ENCODE measurements at places on chromosomes 7 and 10. TPM values are rescaled to one million over a fixed set of nuclear protein-coding genes. Genes with fewer than 3 reads are reported as not detected.

Gene SFTPA1
- total RNA-seq: not detected

Gene PTF1A
- not detected for total RNA-seq

Gene MOGAT3
- not detected for total RNA-seq

Gene A1CF
- total RNA-seq: not detected

Gene PTPN20
- 0.38 TPM for total RNA-seq

Gene TMEM196
- total RNA-seq: not detected

Gene IDI1
- total RNA-seq: 96.5 TPM

Gene PDE6C
- not detected for total RNA-seq

Gene ZNF282
- 66.1 TPM for total RNA-seq

Gene IGFBP3
- 13.2 TPM for total RNA-seq

Gene GIMAP2
- 120 TPM for total RNA-seq

- peaks cover 5% of the 10 kb centered on the region for H3K27me3 ChIP-seq
- DNase-seq: no peak
- no peaks in the 10 kb centered on the region for H3K36me3 ChIP-seq
- no peaks in the 10 kb centered on the region for H3K4me1 ChIP-seq
- no peak overlapping the region for H3K4me3 ChIP-seq
These were observed 36.7 kb downstream of the LSM5 start for GRCh38 chr7:32453341-32454011.

DNA sequence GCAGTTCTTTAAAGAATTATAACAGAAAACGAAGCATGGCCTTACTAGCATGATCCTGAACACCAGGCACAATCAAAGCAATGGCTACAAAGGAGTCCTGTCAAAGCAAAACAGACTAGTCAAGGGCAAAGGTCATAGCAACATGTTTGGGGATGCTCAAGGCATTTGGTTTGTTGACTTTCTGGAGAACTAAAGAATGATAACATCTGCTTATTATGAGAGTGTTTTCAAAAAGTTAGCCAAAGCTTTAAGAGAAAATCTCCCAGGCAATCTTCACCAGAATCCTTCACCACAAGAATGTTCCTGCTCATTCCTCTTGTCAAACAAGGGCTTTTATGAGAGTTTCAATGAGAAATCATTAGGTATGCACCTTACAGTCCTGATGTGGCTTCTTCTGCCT is 95.1 kb upstream of the CPXM2 start:
- H3K27me3 ChIP-seq: peaks cover 40% of the 10 kb centered on the region
- no peaks in the 10 kb centered on the region for H3K4me1 ChIP-seq
- no peak for DNase-seq
- H3K27ac ChIP-seq: no peak overlapping the region
- H3K36me3 ChIP-seq: no peaks in the 10 kb centered on the region
- H3K4me3 ChIP-seq: no peak overlapping the region

GRCh38 chr7:139453673-139454321 is 29.7 kb downstream of the KLRG2 start:
- no peaks in the 10 kb centered on the region for H3K36me3 ChIP-seq
- DNase-seq: no peak
- H3K27me3 ChIP-seq: no peaks in the 10 kb centered on the region
- H3K27ac ChIP-seq: no peak overlapping the region
- H3K4me1 ChIP-seq: no peaks in the 10 kb centered on the region

DNA sequence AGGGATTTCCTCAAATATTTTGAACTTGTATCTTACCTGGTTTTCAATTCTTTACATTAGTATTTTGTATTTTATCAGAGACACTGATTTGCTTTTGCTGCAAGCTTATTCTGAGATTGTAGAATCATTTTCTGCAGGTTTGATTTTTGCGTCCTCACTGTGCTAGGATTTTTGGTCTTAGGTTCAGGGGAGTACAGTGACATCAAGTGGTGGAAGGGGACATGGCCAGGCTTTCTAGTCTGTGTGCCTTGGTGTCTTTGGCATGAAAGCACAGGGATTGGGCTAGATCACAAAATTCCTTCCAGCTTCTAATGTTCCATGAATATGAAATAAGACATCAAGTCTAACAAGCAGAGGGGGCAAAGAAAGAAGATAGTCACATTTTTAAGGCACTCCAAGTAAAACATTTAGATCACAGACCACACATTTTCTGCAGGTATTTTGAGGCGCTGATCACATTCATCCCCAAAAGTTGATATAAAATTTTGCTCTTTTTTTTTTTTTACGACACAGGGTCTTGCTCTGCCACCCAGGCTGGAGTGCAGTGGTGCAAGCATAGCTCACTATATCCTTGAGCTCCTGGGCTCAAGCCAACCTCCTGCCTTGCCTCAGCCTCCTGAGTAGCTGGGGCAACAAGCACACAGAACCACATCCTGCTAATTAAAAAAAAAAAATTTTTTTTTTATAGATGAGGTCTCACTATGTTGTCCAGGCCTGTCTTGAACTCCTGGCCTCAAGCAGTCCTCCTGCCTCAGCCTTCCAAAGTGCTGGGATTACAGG is 124.4 kb downstream of the PON1 start:
- no peaks in the 10 kb centered on the region for H3K36me3 ChIP-seq
- no peaks in the 10 kb centered on the region for H3K27me3 ChIP-seq
- no peak for DNase-seq

DNA sequence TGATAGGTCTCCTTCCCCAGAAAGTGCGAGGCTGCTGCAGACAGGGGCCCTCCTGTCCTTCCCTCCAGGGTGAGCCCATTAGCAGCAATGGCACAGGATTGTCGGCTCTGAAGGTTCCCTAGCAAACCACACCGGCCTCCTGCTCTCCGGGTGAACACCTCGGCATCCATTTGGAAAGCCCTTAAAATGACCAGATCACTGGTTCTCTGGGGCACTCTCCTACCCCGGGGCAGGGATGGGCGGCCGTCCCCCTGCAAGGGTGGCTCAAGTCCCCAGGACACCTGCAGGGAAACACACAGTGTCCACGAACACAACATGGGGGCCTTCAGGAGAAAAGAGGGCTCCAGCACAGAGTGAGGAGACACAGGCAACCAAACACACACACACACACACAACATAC is 459.1 kb downstream of the PTPRN2 start:
- no peak for DNase-seq
- no peaks in the 10 kb centered on the region for H3K36me3 ChIP-seq
- H3K4me3 ChIP-seq: no peak overlapping the region
- no peaks in the 10 kb centered on the region for H3K27me3 ChIP-seq
- no peaks in the 10 kb centered on the region for H3K4me1 ChIP-seq

- peaks cover 15% of the 10 kb centered on the region for H3K27me3 ChIP-seq
- H3K36me3 ChIP-seq: peaks cover 14% of the 10 kb centered on the region
- DNase-seq: no peak
- no peak overlapping the region for H3K27ac ChIP-seq
- peaks cover 12% of the 10 kb centered on the region for H3K4me1 ChIP-seq
- no peak overlapping the region for H3K4me3 ChIP-seq
These were observed 1.5 kb upstream of the LRRC4 start for GRCh38 chr7:128032605-128033235.

DNA sequence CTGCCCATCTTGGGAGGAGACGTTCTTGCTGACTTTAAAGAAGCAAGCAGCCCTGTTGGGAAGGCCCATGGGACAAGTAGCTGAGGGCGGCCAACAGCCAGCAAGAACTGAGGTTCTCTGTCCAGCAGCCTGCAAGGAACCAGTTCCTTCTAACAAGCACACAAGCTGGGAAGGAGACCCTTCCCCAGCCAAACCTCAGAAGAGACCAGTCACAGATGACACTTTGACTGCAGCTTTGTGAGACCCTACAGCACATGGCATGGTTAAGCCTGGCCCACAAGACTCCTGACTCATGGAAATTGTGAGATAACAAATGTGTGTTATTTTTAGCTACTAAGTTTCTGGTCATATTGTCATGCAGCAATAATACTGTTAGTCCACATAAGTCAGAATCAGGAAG is 99.9 kb downstream of the PRLHR start:
- H3K36me3 ChIP-seq: no peaks in the 10 kb centered on the region
- H3K27ac ChIP-seq: no peak overlapping the region
- H3K4me1 ChIP-seq: no peaks in the 10 kb centered on the region

DNA sequence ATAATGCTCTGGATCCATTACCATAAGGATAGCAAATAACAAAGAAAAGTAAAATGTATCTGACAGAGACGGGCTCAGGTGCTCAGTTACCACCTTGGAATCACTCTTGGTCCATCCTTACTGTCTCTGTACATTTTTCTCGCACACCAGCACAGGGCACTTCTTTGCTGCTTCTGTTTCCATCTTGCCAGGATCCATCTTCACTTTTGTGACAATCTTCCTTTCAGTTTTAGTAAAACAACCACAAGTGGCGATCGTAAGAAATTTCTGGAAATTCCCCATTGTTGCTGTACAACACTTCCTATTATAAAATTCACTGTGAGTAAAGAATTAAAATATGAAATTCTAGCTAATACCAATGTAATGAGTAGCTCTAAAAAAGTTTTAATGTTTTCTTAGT is 695.5 kb downstream of the GRM8 start:
- H3K4me3 ChIP-seq: no peak overlapping the region
- no peak overlapping the region for H3K27ac ChIP-seq
- no peak for DNase-seq
- no peaks in the 10 kb centered on the region for H3K36me3 ChIP-seq

GRCh38 chr7:821688-822087 is 10.6 kb upstream of the SUN1 start:
- H3K27ac ChIP-seq: no peak overlapping the region
- peaks cover 48% of the 10 kb centered on the region for H3K4me1 ChIP-seq
- no peak overlapping the region for H3K4me3 ChIP-seq
- peaks cover 2% of the 10 kb centered on the region for H3K27me3 ChIP-seq
- no peak for DNase-seq

- no peak overlapping the region for H3K27ac ChIP-seq
- peaks cover 14% of the 10 kb centered on the region for H3K27me3 ChIP-seq
- no peak overlapping the region for H3K4me3 ChIP-seq
- no peaks in the 10 kb centered on the region for H3K4me1 ChIP-seq
- DNase-seq: no peak
- H3K36me3 ChIP-seq: no peaks in the 10 kb centered on the region
These were observed 64.6 kb downstream of the KLF6 start for GRCh38 chr10:3720228-3721019.

DNA sequence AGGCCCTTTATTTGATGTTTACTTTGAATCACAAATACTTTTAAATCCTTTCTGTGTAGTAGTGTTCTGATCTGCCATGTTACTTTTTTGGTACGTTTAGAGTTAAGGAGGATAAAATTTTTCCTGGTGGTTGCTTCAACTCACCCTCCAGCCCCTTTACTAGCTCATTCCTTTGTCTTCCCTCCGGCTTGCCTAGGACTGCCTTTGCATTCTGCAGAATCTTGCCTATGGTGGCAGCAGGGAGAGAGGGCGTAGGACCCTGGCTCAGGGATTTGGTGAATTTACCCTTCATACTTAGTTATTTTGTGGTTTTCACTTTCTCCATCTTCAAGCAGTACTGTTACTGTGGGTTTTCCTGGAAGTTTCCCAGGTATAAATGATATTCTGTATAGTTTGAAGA is 833.5 kb downstream of the XPNPEP1 start:
- no peak for DNase-seq
- H3K4me1 ChIP-seq: no peaks in the 10 kb centered on the region
- no peaks in the 10 kb centered on the region for H3K27me3 ChIP-seq
- H3K36me3 ChIP-seq: no peaks in the 10 kb centered on the region
- H3K4me3 ChIP-seq: no peak overlapping the region

DNA sequence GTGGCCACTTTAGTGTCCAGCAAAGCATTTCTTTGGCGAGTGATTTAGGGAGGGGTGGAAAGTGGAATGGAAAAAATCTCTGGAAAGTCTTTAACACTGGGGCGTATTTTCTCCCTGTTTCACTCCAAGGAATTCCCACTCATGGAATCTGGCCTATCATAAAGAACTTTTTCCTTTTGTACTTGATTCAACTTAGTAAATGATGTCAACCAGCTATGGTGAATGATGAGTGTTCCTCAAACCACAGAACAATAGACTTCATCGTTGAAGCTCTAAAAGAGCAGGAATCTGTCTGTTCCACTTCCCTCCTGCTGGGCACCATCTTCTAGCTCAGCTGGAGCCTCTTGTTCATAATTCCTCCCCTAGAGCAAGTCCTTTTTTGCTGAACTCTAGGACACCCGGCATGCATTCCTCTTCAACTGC is 66.5 kb downstream of the EPDR1 start:
- H3K27ac ChIP-seq: no peak overlapping the region

DNA sequence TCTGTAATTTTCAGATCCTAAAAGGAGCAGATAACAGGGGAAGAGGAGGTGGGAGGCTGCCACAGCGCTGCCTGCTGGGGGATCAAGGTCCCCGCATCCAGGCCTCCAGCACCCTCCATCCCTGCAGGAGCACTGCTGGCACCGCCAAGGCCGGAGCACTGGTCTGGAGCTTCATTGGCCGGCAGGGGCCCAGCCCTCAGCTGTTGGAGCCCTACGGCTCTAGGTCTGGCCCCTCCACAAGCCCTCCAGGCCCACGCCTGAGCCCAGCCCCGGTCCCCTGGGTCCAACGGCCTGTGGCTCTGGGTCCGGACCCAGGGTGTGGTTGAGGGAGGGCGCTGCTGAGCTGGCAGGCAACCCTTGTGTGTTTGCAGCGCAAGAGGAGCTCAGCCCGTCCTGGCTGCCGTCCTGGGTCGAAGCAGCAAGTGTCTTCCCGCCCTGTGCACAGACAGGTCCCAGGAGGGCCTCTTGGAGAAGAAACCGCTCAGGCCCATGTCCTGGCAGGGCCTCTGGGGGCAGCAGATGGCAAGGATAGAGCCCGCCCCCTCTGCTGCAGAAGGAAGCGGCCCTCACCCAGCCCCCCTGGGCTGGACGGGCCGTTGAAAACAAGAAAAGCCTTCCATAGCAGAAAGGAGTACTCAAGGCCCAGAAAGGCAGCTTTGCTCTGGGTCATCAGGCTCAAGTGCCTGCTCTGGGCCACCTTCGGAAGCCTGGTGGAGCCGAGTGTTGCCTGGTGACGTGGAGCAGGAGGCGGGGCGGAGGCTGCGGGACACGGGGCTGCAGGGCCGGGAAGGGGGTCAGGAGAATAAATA is 54.3 kb upstream of the TNRC18 start:
- H3K27ac ChIP-seq: no peak overlapping the region
- H3K4me1 ChIP-seq: peaks cover 6% of the 10 kb centered on the region
- DNase-seq: no peak
- H3K4me3 ChIP-seq: no peak overlapping the region
- no peaks in the 10 kb centered on the region for H3K27me3 ChIP-seq

DNA sequence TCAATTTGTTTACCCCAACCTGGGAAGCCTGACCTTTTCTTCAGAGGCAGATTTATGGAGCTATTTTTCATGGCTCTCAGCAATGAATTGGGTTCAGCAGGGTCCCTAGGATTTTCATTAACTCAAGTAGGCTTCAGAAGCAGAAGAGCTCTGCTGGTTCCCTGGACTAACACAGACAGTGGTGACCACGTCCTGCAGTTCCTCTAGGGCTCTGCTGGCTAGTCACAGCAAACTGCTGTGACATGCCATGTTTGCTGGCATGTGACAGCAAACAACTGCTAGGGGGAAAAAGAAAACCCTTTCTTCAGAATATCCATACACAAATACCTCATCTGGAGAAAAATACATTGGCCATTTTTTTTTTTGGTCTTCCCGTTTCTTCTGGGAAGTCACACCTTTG is 13.2 kb downstream of the BAMBI start:
- DNase-seq: no peak
- H3K27me3 ChIP-seq: peaks cover 17% of the 10 kb centered on the region
- H3K36me3 ChIP-seq: no peaks in the 10 kb centered on the region
- no peaks in the 10 kb centered on the region for H3K4me1 ChIP-seq
- H3K27ac ChIP-seq: no peak overlapping the region

All from activated CD4-positive, alpha-beta memory T cell treated with anti-CD3 and anti-CD28 coated beads, Interleukin-2, amount 10 ng/mL, durations not matched to agents 7 days and 5 days (primary cell).